ENCODE measurements at places on chromosomes 3 and 15. TPM values are rescaled to one million over a fixed set of nuclear protein-coding genes. Genes with fewer than 3 reads are reported as not detected.
A peak's percentile ranks its signal among the peaks of the same experiment; 100 is the strongest.

The STAB1 gene
- total RNA-seq: 0.44 TPM

The SCAANT1 gene
- total RNA-seq: not detected

The C3orf20 gene
- total RNA-seq: 0.20 TPM

The CHRFAM7A gene
- 7.4 TPM for total RNA-seq

DNA sequence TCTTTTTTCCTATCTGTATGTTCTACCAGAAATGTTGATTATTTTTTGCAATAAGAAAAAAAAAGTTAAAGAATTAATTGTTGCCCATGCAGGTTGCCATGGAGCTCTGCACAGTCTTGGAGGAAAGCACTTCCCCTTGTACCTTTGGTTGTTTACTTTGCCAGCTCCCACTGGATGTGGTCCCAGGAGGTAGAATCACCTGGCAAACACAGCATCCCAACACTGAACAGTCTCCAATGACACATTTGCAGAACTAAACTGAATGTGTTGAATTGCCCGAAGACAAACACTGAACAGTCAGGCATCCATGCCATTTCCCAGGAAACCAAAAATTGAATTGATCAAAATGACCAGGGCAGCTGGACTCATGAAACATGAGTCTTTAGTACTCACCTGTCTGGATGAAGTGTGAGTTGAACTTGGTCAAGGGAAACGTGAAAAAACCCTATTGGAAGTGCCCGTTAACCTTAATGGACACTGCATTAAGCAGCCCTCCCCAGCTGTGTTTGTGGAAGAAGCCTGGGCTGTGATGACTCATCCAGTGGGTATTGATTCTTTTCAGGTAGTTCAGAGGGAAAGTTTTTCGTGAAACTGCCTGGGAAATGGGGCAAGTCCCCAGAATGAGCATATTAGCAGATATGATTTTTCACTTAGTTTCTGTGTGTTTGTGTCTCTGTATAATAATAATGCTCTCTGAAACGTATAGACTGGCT lies 284.7 kb upstream of the STT3B start:
- no peak overlapping the region for H3K4me3 ChIP-seq
- no peak overlapping the region for H3K27ac ChIP-seq
- H3K36me3 ChIP-seq: no peaks in the 10 kb centered on the region
- H3K27me3 ChIP-seq: no peaks in the 10 kb centered on the region
- H3K4me1 ChIP-seq: peaks cover 18% of the 10 kb centered on the region

DNA sequence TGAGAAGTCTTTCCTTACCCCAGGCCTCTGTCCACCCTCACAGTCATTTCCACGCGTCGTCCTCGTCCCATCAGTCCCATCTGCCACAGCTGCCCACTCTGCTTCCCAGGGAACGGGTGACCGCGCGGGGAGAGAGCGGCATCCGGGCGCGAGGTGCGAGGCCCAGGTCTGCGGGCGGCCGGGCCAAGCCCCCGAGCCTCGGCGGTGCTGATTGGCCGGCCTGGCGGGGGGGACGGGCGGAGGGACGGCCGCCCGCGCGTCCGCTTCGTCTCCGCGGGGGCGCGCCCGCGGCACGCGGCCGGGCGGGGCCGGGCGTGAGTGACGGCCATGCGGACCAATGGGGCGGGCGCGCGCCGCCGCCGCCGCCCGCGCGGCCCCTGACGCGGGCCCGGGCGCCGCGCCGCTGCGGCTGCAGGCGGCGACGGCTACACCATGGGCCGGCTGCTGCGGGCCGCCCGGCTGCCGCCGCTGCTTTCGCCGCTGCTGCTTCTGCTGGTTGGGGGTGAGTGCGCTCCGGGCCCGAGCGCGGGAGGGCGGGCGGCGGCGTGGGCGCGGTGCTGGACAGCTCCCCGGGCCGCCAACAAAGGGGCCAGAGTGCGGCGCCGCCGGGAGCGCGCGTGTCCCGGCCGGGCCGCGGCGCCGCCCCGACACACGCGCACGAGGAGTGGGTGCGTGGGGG lies at the start of gene PODXL2:
Gene PODXL2 (plus strand): TSS at position 398 of the 679 bp plus-strand sequence. CDS start 35 bp downstream, at position 433.
- H3K27ac ChIP-seq: no peak within 1 kb of the TSS
- no peaks in the 10 kb centered on the region for H3K36me3 ChIP-seq
- H3K4me1 ChIP-seq: no peaks in the 10 kb centered on the region
- H3K27me3 ChIP-seq: peaks cover 21% of the 10 kb centered on the region
- H3K4me3 ChIP-seq: peak within 1 kb of the TSS; percentile 22
- peak; percentile 24 for DNase-seq

GRCh38 chr15:25504307-25504706 lies 65.5 kb upstream of the UBE3A start:
- H3K4me3 ChIP-seq: no peak overlapping the region
- no peaks in the 10 kb centered on the region for H3K27me3 ChIP-seq
- DNase-seq: no peak
- H3K4me1 ChIP-seq: no peaks in the 10 kb centered on the region
- no peak overlapping the region for H3K27ac ChIP-seq

DNA sequence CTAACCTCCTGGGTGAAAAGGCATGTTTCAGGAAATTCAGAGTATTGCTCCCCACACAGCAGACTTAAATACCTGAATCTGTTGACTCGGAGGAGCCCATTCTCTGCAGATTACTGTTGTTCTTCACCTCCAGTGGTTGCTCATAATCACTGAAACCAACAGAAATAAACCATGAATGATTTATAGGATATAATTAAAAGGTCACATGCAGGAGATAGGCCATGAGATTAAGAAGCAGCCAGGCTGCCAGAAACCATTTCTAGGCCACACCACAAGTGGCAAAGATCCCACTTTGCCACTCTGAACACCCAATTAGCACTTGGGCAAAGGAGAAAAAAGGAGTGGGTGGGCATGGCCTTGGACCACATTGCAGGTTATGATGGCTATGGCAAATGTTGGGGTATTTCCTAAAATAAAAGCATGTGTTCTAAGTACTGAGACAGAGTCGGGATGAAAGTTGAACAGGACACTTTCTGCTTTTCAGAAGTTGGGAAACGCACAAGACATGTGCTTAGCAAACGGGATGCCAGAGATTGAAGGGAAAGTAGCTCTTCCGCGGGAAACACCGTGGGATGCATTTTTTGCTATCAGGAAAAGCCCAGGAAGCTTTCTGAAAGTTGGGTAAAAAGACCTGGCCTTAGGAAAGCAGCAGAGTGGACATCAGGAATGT lies 1.5 kb downstream of the CDC25A start:
- H3K4me1 ChIP-seq: peaks cover 24% of the 10 kb centered on the region
- DNase-seq: no peak
- peak overlapping the region; percentile 67 for H3K27ac ChIP-seq
- H3K4me3 ChIP-seq: peak overlapping the region; percentile 90
- H3K27me3 ChIP-seq: no peaks in the 10 kb centered on the region

GRCh38 chr3:72127844-72128243 lies 342.9 kb upstream of the PROK2 start:
- H3K27me3 ChIP-seq: no peaks in the 10 kb centered on the region
- H3K36me3 ChIP-seq: no peaks in the 10 kb centered on the region
- DNase-seq: no peak
- H3K27ac ChIP-seq: no peak overlapping the region

- DNase-seq: peak; percentile 27
- peaks cover 50% of the 10 kb centered on the region for H3K4me1 ChIP-seq
- peak overlapping the region; percentile 93 for H3K4me3 ChIP-seq
- peak overlapping the region; percentile 63 for H3K27ac ChIP-seq
- H3K27me3 ChIP-seq: no peaks in the 10 kb centered on the region
These were observed 3.0 kb upstream of the TLE3 start for GRCh38 chr15:70100474-70101341.

- no peaks in the 10 kb centered on the region for H3K27me3 ChIP-seq
- H3K4me3 ChIP-seq: no peak overlapping the region
- no peak overlapping the region for H3K27ac ChIP-seq
These were observed 56.6 kb downstream of the PGPEP1L start for GRCh38 chr15:98951004-98951403.

- H3K27me3 ChIP-seq: no peaks in the 10 kb centered on the region
- DNase-seq: no peak
- H3K4me3 ChIP-seq: no peak overlapping the region
- no peaks in the 10 kb centered on the region for H3K36me3 ChIP-seq
- H3K27ac ChIP-seq: no peak overlapping the region
These were observed 907.4 kb downstream of the MCTP2 start for GRCh38 chr15:95138604-95139270.

- H3K27ac ChIP-seq: no peak overlapping the region
- DNase-seq: no peak
- 0 out of 2 replicates have a peak, but pooled peaks cover 30% of the 10 kb centered on the region for H3K27me3 ChIP-seq
These were observed 89.4 kb upstream of the ANKRD34C start for GRCh38 chr15:79193103-79193502.

DNA sequence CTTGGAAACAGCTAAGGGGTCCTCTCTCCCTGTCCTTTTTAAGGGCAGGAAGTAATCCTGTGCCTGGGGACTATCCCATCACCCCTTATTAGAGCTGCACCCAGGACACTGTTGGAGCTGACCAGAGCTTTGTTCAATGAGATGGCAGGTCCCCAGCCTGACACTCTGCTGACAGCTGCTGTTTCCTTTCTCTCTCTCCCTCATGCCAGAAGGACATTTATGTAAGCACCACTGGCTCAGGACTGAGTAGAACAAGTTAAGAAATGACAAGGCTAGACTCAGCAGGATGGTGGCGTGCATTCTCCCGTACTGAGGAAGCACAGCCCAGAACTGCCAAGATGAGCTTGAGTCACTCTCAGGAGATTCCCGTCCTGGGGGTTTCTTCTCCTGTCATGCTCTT lies 17.3 kb downstream of the GJD2 start:
- no peak overlapping the region for H3K27ac ChIP-seq
- DNase-seq: no peak
- H3K36me3 ChIP-seq: no peaks in the 10 kb centered on the region
- H3K4me1 ChIP-seq: no peaks in the 10 kb centered on the region
- H3K4me3 ChIP-seq: no peak overlapping the region

GRCh38 chr3:197749601-197750395 lies at the start of gene FYTTD1:
Gene FYTTD1, plus strand, starts transcription at chr3:197749883. Its CDS starts 89 bp downstream, at chr3:197749972.
- peak; percentile 61 for DNase-seq
- peak within 1 kb of the TSS; percentile 93 for H3K4me3 ChIP-seq
- no peaks in the 10 kb centered on the region for H3K36me3 ChIP-seq
- H3K4me1 ChIP-seq: peaks cover 41% of the 10 kb centered on the region
- no peaks in the 10 kb centered on the region for H3K27me3 ChIP-seq

- no peaks in the 10 kb centered on the region for H3K27me3 ChIP-seq
- no peak overlapping the region for H3K27ac ChIP-seq
- no peaks in the 10 kb centered on the region for H3K4me1 ChIP-seq
- DNase-seq: no peak
- H3K36me3 ChIP-seq: no peaks in the 10 kb centered on the region
These were observed 448.6 kb downstream of the ERC2 start for GRCh38 chr3:56019490-56020146.

DNA sequence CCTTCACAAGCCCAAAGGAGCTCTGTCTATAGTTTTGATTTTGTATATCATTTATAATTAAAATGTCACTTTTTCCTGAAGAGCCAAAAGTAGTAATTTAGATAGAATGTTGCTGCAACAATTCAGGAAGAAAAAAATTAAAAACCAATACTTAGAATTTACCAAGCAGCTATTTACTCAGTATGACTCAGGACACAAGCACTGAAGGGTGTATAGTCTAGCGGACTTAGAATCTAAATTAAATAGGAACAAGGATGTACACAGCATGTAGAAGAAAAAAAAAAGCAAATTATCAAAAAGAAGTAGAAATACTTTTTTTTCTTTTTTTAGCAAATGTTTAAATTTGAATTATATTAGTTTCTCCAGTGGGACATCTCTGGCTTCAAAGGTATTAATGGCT lies 31.6 kb downstream of the PGBD4 start:
- no peaks in the 10 kb centered on the region for H3K4me1 ChIP-seq
- no peaks in the 10 kb centered on the region for H3K36me3 ChIP-seq
- no peak overlapping the region for H3K4me3 ChIP-seq
- H3K27me3 ChIP-seq: no peaks in the 10 kb centered on the region
- no peak overlapping the region for H3K27ac ChIP-seq
- no peak for DNase-seq

GRCh38 chr3:151709847-151710246 lies 23.9 kb upstream of the AADACL2 start:
- H3K4me3 ChIP-seq: no peak overlapping the region
- H3K27ac ChIP-seq: no peak overlapping the region
- DNase-seq: no peak
- no peaks in the 10 kb centered on the region for H3K4me1 ChIP-seq
